ENCODE measurements at places on chromosomes 5 and 9.

- no peak for DNase-seq
Measured at GRCh38 chr5:154766558-154767281, 11.5 kb downstream of the LARP1 start.

- DNase-seq, result no peak
Measured at GRCh38 chr9:15524845-15525455, 14.2 kb upstream of the PSIP1 start.

DNA sequence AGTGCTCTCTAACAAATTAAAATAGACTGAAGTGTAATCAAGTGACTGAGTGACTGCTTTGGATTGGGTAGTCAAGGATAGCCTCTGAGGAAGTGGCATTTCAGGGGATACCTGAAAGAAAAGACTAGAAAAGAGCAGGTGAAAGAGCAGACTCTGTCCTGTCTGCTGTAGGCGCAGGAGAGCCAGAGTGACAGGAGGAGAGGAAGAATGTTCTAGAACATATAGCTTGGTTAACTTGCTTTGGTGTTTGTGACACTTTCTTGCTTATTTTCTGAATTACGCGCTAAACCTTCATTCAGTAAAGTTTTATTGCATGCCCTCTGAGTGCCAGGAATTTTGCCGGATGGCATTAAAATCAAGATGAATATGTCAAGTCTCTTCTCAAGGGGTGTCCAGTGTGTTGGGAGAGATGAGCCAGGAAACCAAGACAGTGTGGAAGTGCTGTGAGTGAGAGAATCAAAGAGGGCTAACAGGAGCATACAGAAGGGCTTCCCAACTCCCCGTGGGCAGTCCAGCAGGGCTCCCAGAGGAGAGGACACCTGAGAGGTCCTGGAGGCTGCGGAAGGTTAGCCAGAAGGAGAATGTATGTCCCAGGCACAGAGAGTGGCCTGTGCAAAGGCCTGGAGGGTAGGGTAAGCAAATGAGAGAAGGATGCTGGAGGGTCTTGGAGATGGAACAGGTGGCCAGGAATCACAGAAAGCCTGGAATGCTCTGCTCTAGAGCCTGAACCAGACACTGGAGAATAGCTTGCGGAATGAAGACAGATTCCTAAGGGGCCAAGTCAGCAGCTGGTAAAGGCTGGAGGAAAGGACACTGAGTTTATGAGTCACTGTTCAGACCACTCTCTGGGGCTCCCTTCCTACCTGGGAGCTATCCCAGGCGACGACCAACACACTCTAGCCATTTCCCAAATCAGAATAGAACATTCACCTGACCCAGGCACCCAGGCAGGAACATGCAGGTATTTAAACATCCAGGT is 59.3 kb downstream of the SLC22A5 start:
- no peak for DNase-seq

DNA sequence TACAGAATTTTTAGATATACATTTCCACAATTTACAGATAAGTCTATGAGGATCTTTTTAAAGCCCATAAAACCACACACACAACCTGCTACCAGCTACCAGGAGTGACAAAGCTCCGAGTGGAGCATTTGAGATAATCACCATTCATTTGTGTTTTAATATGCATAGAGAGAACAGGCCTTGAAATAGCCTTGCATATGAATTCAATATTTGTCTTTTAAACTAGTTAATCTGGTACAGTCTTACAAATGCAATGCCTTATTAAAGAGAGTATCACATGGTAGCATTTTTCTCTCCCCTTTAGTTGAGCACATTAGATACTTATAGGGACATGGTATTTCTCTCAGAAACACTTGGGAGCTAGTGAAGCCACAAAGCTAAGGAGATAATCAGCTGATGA is 49.1 kb downstream of the SEMA5A start:
- DNase-seq, result no peak
